Substantia nigra (tissue), 51 donors: ENCODE measurements at places on chromosomes 4 and X.

- DNase-seq: no peak
Observed at GRCh38 chrX:49176421-49177326, 5.0 kb downstream of the PLP2 start.

- DNase-seq: no peak
Observed at GRCh38 chr4:24240655-24241054, 343.7 kb downstream of the DHX15 start.

DNA sequence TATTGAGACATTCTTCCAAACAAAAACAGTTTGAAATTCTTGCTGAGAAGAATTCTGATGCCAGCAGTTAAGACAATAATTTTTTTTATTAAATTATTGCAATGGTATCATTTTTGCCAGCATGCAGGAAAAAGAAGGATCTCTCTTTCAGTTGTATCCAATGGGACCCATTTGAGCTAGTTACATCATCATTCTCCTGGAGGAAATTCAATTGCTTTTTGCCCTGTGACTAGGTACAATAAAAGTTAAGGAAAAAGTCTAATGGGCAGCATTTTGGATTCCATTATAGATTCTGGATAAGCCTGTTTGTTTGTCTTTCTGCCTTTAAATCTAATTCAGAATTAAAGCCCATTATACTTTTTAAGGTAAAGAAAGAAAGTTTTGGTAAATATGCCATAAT, 10.5 kb upstream of the FRYL start:
- DNase-seq: no peak

DNA sequence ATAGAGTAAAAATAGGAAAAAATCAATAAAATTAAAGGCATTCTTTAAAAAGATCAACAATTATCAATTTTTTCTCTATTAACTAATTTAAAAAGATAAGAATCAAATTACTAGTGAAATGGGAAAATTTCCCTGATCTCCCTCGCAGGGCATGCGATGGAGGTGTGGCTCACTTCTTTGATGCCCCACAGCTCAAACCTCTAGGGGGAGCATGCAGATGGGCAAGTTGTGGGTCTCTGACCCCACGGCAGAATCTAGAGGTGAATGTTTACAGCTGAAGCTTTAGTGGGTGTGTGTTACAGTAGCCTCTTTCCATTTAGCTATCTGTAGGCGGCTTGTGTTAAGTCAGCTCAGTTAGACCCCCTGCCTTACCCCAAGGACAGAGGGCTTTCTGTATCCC, 1348.8 kb downstream of the PCDH18 start:
- no peak for DNase-seq

DNA sequence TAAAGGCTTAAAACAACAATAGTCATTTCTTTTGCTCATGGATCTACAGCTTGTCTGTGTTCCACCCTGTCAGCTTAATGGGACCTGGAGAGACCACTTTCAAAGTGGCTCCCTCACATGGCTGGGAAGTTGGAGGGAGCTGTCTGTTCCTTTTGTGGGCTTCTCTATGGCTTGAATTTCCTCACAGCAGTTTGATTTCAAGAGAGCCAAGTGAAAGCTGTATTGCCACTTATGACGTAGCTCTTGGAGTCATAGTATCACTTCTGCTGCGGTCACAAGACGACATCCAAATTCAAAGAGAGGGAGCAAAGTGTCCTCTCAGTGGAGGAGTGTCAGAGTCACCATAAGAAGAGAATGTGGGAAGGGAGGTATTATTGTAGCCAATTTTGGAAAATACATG, 22.7 kb upstream of the ACSL1 start:
- no peak for DNase-seq

DNA sequence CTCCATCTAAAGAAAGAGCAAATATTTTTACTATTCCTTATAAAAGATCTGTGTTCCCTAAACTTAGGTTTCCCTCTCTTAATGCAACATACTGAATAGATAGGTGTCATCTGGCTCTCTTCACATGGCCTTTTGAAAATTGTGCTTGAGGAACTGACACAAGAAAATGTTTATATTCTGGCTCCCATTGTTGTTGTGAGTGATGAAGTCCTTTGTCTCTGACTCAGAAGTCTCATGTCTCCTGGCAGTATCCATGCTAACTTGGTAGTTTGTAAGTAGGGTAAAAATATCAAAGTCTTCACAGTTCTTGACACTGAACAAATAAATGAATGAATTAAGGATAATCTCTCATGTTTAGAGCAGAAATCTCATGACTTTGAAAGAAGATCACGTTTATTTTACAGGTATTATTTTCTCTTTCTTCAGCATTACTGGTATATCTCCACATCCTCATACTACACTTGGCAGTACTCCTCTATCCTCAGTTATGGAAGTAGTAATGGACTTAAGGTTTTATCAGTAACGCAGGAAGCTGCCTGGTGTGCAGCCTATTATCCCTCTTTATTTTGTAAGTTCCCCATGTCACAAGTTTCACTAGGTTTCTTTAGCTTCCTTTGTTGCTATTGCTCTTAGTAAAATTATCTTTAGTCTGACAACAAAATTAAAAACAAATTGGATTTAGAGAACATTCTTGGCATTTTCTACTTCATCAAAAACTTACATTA, 14.2 kb upstream of the PABPC4L start:
- no peak for DNase-seq

- DNase-seq: no peak
Observed at GRCh38 chrX:54564936-54565335, 34.9 kb downstream of the GNL3L start.

DNA sequence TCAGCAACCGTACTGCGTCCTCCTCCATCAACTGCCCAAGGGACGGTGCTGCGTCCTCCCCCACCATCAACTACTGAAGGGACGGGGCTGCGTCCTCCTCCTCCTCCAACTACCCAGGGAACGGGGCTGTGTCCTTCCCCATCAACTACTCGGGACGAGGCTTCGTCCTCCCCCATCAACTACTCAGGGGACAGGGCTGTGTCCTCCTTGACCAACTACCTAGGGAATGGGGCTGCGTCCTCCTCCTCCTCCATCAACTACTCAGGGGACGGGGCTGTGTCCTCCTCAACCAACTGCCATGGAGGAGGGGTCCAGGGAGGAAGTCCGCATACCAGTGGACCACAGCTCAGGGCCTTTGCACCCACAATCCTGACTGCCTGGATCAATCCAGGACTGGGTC, 24.4 kb downstream of the PPP2R3B start:
- no peak for DNase-seq

- no peak for DNase-seq
Observed at GRCh38 chr4:118680808-118681207, 4.4 kb upstream of the METTL14 start.

DNA sequence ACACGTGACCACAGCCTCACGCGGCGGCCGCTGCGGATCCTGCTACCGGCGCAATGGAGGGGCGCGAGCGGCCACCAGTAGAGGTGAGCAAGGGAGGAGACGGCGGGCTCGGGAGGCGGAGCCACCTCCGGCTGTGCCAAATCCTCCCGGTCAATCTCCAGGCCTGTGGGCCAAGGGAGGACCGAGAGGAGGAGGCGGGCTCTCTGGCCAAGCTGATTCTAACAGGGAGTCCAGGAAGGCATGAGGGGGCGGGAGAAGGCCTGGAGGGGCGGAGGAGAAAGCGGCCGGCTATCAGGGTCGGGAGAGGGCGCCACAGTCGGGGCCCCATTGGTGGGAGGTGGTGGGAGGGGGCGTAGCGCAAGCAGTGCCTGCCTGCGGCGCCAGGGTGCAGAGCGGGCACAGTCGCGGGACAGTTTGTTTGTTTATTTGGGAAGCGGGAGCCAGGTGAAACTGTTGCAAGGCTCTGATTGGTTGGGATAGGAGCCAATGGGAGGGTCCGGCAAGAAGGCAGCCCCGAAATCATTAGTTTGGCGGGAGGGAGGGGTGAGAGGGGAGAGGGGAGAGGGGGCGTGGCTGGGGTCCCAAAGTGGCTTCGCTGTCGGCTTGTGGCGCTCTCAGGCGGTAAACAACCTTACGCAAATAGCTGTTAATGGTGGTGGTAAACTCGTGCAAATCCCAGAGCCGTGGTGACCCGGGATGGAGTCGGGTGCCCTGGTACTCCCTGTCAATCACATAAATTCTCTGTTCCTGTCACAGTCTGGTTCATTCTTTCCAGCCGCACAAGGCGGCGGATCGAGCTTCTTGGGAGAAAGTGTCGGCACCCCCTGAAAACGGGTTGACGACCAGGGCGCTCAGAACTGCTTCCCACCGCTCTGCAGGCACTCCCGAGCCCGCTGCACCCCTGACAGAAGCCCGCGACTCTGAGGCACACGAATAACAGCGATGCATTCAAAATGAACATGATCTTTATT, at the start of gene IRS4:
IRS4 (minus strand) TSS at position 55 of the 971 bp plus-strand sequence.
- DNase-seq: no peak

DNA sequence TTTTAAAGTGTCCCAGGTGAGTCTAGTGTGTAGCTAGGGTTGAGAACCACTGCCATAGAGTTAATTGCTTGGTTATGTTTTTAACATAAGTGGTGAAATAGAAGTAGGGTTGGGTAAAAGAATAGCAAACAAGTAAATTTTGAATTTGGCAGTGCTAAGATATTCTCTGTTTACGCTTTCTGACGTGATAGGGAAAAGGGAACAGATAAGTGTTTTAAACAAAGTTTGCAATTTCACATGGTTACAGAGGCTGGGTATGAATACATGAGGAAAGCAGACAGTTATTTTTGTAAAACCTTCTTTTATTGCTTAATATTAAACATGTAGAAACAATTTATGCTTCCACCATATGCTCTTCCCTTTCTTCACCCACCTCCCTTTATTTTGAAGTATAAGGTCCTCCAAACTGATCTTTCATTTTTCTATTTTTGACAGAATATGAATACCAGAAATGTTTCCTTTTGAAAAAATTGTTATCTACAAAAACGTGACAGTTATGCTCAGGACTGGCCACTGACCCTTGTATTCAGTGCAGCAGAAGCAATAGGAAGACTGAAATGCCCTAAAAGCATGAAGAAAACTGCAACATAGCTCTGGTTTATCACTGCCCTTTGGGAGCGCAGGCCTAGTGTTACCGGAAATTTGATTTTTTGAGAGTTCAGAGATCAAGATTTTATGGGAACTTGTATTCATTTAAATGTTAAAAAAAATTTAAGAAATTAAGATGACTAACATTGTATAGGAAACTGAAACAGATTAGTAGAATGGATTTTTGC, 214.4 kb upstream of the ARSJ start:
- DNase-seq: no peak

DNA sequence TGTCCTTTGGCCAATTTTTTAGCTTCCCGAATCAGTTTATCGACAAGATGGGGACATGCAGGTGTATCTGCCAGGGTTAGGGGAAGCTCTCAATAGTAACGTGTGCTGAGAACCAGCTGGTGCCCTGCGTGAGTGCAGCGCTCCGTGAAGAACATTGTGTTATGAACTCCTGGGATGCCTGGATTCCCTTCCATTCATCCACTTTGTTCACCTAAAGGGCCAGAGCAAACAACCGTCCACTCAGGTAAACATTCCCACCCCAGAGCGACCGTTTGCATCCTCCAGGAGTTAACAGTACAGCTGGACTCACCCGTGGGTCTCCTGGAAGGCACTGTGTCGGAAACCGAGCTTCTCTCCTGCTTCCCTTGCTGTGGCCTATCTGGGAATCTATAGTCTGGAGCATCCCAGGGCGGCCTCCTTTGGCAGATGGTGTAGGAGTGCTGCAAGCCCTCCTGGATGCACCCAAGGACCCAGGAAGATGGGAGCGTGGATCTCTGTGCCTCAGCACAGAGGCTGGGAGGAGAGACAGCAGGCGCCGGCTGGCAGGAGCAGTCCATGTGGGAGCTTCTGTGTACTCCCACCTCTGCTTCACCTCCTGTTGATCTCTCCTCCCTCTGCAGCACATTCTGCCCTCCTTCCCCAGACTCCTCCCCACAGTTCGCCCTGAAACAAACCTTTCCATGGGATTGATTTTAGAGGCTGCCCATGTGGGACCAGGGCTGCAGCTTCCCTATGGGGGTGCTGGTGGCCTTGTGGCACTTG, 62.7 kb downstream of the SHROOM2 start:
- no peak for DNase-seq

- DNase-seq: no peak
Observed at GRCh38 chr4:3441501-3442459, at the start of gene HGFAC. Gene HGFAC, plus strand, starts transcription at chr4:3441968. Its CDS starts 34 bp downstream, at chr4:3442002.

- DNase-seq: no peak
Observed at GRCh38 chr4:121863799-121864198, 6.5 kb downstream of the BBS7 start.

- DNase-seq: no peak
Observed at GRCh38 chr4:185738038-185738552, 73.9 kb downstream of the SORBS2 start.

GRCh38 chr4:141177171-141177570, 43.5 kb upstream of the ZNF330 start:
- no peak for DNase-seq

DNA sequence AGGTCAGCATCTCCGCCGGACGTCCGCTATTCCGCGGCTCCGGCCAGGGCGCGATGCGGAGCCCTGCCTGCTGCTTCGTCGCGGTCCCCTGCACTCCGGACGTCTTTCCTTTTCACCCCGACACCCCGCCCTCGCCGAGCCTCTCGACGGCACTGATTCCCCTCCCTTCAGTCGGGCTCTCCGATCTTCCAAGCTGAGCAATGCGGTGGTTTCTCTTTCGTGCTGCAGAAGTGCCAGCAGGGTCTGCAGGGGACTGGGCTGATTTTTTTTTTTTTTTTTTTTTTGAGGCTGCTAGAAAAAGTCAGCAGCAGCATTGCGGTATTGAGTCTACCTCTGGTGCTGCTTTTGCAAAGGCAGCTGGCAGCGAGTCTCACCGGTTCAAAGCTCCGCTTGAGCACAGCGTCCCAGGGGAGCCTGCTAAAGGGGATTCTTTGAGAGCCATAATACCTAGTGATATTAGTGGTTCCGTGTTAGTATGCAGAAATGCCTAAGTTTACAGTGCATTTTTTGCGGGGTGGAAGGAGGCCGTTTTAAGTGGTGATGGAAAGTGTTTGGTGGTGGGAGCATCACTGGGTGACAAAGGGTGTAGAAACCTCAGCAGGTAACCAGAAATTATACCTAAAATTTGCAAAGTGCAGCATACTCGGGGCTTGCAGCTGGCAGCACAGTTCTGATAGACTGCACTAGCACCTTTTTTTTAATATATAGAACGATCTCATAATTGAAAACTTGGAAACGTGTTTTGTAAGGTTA, 969 bp downstream of the STIM2 start:
- DNase-seq: peak; percentile 44

DNA sequence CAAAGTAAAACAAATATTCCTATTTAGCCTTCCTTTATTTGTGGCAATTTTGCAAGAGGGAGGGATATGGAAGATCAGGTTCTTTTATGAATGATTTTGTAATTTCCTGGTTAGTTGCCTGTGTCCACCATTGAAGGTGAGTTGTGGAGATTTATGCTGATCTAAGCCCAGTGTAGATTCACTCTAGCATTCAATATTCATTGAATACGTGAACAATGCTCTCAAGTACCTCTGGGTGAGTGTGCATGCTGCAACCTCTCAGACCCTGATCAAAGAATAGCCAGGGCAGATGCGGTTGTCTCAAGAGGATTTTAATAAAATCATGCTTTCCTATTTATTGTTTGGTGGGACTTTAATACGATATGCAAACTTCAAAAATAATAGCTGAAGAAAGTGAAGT, 628.4 kb downstream of the SPRY1 start:
- no peak for DNase-seq

- no peak for DNase-seq
Observed at GRCh38 chr4:168674866-168675265, 178.0 kb downstream of the PALLD start.
